ENCODE measurements at places on chromosomes 12 and 14.

DNA sequence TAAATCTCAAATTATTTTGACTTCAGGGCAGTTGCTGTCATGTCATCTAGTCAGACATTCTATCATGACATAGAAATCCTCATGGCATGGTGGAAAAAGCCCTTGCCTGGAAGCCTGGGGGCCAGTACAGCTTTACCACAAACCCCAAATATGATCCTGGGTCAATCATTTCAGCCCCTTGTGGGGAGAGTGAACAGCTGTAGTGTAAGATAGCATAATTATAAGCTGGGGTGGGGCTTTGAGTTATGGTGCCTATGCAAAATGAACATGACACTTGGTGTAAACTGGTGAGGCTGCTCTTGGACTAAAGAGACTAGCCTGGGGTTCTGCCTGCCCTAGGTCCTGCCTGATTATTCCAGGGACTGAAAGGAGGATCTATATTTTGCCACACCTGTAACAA lies 207.7 kb upstream of the DDHD1 start:
- no peak for DNase-seq

DNA sequence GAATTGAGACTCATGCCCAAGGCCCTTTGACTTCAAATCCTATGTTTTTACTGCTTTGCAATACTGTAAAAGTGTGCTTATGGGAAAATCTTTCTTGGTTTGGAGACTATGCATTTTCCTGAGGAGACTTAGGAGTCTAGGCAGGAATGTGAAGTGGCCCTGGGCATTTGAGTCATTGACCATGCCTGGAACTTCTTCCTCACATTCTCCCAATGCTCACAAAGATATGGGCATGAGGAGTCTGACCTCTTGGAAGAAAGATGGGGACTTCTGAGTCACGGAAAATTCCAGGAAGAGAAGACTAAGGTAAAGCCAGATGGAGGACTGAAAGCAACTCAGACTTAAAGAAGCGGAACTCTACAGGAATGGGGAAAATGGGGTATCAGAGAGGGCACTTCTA lies 38.2 kb upstream of the ZNF641 start:
- no peak for DNase-seq

- peak; percentile 55 for DNase-seq
Measured at GRCh38 chr12:131348231-131348630, 362.7 kb upstream of the SFSWAP start.

- no peak for DNase-seq
Measured at GRCh38 chr12:120703311-120703942, 6.8 kb upstream of the UNC119B start.

GRCh38 chr12:108704527-108704926 lies 26.8 kb downstream of the CORO1C start:
- DNase-seq: no peak

- no peak for DNase-seq
Measured at GRCh38 chr12:108150436-108150835, 21.3 kb downstream of the WSCD2 start.

- peak; percentile 53 for DNase-seq
Measured at GRCh38 chr12:130013771-130014484, 110.1 kb upstream of the TMEM132D start.

DNA sequence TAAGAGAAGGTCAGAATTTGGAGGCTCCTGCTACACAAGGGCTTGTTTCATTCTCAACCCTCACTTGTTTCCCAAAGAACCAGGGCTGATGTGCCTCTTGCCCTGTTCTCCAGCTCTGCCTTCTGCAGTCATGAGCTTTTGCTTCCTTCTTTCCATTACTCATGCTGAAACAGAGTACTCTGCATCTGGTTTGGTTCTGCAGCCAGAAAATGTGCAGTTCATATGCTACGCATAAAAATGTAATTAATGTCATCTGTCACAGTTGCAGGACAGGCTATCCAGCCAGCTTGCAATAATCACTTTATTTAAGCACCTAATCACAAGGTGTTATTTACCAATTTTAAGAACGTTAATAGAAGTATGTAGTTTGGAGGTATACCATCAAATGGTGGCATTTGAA lies 150.2 kb downstream of the SRGAP1 start:
- no peak for DNase-seq

DNA sequence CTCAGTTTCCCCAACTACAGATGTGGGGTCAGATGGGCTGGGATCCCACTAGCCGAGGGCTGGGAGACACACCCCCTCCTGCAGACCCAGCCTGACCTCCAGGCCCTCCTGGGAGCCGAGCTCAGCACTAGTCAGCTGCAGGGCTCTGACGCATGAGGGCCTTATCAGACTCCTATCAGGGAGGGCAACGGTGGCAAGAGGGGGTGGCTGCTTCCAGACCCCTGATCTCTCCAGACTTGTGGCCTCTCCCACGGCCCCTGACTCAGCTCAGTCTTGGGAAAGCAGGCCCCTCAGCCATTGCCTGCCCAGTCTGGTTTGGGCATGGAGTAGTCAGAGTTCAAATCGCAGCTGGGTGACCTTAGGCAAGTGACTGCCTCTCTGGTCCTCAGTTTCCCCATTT lies 2.5 kb downstream of the RASAL1 start:
- no peak for DNase-seq

DNA sequence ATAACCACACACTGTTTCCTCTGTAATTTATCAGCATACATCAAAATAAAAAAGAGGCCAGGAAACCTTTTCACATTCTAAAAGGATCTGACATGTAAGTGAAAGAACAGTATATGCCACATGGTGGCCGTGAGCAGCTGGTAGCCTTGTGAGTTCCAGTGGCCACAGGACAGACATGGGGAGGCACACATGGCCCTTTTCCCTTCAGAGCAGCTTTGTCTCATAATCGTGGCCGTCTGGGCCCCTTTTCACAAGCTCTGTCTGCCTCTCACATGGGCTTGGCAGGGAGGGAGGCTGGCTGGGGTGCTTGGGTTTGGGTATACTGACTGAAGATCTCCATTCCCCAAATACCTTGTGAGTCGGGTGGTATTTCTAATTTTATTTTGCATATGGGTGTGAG lies 1.5 kb upstream of the ZDHHC22 start:
- no peak for DNase-seq

GRCh38 chr12:3077572-3078081 lies 448 bp downstream of the TSPAN9 start:
- no peak for DNase-seq

- DNase-seq: no peak
Measured at GRCh38 chr14:85154714-85155113, 375.2 kb upstream of the FLRT2 start.

Data from coronary artery (tissue), 2 donors.